NCI-H1092 treated with DMSO at 0.1 percent for 48 hours (cell line): ENCODE measurements at places on chromosomes 13 and 19.

GRCh38 chr19:48953141-48953540 lies 1.5 kb upstream of the BAX start:
- no peak for DNase-seq

DNA sequence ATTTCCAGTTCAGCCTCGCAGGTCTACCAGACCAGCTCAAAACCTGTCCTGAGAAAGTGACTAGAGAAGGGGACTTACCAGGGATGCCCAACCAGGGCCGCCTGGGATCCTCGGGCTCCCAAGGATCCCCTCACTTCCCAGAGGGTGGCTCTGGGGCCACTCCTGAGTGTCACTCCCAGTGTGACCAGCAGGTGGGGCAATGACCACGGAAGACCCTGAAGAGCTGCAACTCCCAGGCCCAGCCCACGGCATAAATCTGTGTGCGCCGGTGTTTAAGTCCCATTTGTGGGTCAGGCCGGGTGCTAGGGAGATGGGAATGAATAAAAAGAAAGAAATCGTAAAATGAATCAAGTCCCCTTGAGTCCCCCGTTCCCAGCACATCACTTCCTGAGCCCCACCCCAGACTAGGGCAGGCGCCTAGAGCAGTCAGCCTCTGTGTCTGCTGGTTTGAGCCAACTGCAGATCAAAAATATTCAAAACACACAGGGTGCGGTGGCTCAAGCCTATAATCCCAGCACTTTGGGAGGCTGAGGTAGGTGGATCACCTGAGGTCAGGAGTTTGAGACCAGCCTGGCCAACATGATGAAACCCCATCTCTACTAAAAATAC lies 10.7 kb downstream of the PTGIR start:
- DNase-seq: peak; percentile 42

- no peak for DNase-seq
These were observed 1.7 kb downstream of the CLC start for GRCh38 chr19:39736088-39736487.

DNA sequence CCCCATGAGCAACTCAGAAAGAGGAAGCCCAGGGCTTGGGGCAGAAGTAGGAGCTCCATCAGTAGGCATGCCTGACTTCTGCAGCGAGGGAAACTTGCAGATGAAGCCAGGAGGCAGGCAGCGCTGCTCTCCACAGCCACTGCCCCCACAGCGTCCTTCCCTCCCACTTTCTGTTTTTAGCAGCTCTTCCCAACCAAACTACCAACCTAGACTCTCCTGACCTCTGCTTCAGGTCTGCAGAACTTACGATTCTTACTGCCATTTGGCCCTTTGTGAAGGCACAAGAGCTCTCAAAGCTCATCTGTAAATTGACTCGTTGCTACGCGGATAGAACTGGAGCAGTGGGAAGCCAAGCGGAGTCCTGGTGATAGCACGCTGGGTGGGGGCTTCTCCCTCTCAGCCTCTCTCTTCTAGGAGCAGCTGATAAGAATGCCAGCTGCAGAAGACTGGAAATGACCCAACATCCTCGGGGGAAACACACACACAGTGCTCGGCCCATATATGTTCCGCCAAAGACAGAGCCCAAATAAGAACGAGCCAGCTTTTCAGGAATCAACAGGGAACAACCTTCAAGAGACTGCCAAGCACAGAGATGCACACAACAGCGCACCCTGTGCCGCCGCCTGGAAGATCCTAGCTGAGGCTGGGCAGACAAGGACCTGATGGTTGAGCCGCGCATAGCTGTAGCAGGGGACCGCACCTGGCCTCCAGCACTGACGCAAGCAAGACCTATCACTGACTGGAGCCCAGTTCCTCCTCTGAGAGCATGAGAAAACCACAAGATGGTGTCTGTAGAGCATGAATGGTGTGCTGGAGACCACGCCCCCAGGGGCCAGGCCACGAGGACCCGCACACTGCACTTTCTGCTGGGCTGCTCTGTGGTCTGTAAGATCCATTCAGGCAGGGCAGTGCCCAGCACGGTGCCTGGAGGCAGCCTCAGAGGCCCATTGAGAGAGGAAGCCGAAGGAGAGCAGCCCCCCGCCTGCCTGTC lies 15.9 kb upstream of the SLC35E1 start:
- DNase-seq: peak; percentile 39

DNA sequence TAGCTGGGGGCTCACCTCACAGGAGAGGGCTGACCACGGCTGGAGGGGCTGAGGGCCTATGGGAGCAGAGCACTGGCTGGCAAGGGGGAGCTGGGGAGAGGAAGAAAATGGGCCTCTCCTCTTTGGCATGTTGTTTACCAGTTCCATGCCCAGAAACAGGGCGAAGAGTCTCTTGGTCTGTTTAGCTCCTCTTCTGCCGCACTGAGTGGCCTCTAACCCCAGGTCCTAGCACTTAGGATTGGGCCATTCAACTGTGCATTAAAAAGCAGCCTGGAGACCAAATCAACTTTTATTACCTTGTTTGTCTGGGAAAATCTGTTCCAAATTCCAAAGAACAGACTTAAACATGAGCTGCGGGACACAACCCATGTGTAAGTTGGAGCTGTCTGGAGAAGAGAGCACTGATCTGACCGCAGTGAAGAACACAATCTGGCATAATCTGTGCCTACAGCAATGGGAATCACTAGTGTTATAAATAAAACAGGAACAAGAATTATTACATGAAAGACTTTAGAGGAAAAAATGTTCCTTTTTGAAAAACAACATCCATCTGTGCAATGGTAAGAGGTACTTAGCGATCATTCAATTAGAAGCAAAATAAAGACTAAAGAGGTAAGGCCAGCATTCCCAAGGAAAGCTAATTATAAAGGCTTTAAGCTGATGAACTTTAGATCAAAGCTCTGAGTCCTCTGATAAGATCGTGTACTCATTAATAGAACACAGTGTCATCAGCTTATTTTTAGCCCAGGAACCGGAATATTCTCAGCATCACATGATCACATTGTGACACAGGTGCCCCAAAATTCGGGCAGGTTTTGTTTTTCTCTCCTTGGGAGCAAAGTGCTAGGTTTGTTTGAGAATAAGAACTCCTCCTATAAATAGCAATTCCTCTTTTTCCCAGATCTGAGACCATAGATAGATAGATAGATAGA lies 243.2 kb downstream of the COL4A1 start:
- no peak for DNase-seq

DNA sequence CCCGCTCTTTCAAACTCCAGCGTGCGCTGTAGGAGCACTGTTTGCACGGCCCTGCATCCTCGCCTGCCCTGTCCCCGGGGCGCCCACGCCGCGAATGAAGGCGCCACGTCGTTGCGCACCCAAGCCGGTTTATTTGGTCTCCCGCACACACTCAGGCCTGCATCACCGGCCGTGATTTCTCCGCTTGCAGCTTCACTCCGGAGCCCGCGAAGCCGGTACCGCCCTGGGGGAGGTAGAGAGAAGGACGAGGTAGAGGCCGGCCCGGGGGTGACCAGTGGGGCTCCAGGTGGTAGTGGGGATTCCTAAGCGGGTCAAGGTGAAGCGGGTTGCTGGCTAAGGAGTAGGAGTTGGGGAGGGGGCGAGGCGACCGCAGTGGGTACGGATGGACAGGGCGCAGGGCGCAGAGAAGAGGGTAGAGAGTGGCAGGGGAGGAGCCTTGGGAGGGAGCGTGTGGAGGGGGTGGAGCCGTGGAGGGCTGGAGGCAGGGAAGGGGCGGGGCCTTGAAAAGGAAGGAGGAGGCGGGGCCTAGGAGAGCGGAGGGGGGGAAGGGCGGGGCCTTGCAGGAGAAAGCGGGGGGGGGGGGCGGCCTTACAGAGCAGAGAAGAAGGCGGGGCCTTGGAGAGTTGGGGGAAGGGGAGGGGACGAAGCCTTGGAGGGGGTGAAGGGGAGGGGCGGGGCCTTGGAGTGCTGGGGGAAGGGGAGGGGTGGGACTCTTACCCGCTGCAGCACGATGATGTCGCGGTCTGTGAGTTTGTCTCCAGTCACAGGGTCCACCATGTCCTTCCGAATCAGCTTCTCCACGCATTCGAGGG lies 24.6 kb downstream of the NOSIP start:
- no peak for DNase-seq

DNA sequence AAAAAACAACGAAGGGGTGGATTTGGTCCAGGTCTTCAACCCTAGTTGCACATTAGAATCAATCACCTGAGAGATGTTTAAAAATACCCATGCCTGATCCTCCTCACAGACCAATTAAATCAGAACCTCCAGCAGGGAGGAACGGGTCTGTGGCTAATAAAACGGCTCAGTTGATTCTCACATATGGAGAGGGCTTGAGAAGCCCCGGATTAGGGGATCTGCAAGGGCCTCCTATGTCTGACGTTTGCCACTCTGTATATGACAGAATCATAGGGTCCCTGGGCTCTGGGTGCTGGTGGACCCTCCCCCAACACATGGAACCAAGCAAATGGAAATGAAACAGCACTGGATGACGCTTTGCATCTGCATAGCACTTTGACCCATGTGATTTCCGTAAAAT lies 36.7 kb upstream of the C13orf42 start:
- DNase-seq: no peak

DNA sequence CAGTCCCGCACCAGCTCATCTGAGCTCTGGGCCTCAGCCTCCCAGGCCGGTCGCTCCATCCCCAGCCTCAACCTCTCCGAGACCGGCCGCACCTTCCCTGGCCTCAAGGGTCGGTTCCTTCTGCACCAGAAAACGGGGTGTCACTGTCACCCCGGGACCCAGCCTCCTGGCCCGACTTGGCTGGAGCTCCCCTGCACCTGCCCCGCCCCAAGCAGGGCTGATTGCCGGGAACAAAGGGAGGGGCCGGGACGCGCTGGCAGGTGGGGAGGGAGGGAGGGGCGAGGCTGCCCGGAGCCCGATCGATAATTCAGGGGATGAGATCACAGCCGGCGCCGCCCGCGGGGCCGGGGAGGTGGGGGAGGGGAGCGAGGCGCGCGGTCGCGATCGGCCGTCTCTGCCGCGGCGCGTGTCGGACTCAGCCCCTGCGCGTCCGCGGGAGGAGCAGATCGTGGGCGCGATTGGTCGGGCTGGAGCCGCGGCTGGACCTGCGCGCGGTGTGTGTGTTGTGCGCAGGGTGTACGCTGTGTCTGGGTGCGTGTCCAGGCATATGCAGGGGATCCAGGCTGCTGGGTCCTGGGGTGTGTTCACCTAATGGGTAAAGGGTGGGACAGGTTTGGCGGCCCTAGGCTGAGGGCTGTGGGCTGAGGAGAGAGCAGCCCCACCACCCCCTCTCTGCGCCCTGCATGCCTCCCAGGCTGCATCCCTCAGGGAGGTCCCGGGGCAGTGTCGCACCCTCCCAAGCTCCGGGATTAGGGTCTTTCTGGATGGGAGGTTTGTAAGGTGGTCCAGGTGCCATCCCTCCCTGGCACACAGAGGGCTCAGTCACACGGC lies 1.1 kb upstream of the SHC2 start:
- DNase-seq: peak; percentile 72

- no peak for DNase-seq
These were observed 81.2 kb downstream of the TBC1D4 start for GRCh38 chr13:75400775-75401174.

DNA sequence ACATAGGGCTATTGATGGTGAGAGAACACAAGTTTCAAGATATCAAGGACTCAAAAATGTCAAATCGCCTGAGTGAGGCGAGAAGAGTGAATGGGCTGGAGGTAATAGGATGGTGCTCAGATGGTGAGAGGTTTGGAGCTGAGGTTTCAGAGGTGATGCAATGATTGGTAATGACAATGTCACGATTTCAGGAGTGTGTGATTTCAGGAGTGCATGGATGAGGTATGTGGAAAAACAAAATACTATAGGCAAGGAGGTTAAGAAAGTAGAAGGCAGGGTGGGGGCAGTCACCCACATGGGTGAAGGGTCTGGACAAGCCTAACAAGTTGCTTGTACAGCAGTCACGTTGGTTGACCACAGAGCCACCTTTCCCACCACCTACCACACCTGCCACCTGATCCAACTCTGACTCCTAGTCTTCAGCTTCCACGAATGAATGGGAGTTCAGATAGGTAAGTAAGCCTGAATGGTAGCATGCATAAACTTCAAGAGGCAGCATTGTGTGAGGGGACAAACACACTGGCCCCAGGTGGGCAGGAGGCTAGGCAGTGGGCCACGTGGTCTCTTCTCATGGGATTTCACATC lies 71.5 kb downstream of the RUBCNL start:
- no peak for DNase-seq

- DNase-seq: peak; percentile 1
These were observed 8.6 kb upstream of the HIPK4 start for GRCh38 chr19:40398417-40399131.

DNA sequence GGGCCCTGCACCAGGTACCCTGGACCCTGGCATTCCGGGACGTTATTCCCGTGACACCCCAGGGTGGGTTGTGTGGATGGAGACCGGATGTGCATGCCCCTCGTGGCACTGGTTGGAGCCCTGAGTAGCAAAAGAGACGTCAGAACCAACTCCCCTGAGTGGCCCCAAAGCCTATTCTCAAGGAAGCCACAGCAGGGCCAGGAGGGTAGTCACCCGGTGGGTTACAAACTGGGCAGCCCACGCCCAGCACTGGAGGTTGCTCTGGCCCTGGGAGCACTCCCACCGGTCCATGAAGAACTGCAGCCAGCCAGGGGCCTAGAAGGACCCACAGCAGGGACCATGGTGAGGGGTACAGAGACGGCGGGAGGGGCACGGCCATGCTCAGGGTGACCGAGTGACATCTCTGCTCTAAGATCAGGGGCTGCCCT lies 7.5 kb downstream of the KLF16 start:
- DNase-seq: no peak

- DNase-seq: no peak
These were observed 36.7 kb downstream of the LNX2 start for GRCh38 chr13:27583645-27584044.

- no peak for DNase-seq
These were observed 1161.9 kb downstream of the UQCRFS1 start for GRCh38 chr19:28051047-28051446.

- no peak for DNase-seq
These were observed 1.1 kb downstream of the GRIN2D start for GRCh38 chr19:48394331-48395169.

DNA sequence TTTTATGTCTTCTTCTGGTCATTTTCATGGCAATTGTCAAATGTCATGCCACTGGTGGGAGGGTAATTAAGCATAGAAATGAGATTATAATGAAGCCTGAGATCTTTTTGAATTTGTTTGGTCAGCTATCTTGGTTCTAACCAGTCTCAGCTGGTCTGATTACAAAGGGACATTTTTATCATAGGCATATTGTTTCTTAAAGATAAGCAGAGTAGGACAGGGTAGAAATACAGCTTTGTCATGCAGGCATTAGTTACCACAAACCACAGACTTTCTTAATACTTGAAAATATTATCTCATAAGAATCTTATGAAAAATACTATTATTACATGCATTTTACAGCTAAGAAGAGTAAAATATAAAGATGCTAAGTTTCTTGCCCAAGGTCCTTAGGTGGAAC lies 1761.5 kb downstream of the PCDH9 start:
- no peak for DNase-seq

DNA sequence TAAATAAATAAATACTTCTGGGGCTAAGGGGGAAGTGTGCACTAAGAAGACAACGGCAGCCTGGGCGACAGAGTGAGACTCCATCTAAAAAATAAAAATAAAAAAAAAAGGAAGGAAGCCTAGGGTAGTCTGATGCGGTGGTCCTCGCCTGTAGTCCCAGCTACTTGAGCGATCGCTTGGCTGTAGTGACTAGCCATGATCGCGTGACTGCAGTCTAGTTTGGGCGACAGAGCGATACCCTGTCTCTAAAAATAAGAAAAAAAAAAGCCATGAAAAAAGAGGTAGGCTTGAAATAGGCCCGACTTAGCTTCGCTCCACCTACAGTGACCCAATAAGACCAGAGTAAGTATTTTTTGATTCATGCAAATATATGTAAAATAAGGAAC lies 661 bp upstream of the BABAM1 start:
- DNase-seq: no peak
